ENCODE measurements at places on chromosomes 11 and 22.
A peak's percentile ranks its signal among the peaks of the same experiment; 100 is the strongest.

- no peak for DNase-seq
Measured at GRCh38 chr11:2477254-2477653, 32.4 kb downstream of the KCNQ1 start.

DNA sequence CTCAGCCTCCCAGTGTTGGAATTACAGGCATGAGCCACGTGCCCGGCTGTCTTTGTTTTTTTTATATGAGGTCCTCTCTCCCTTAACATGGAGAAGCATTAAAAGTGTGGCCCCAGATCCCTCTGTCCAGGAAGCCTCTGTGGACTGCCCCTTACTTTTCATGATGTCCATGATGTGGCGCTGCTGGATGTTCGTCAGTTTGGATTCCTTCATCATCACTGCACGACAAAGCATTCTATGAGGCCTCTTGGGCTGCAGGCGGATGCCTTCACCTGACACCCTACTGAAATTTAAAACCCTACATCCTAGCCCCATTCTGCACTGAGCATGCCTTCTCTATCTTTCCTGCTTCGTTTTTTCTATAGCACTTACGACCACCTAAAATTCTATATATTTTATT, 2.1 kb downstream of the C22orf23 start:
- DNase-seq: no peak

DNA sequence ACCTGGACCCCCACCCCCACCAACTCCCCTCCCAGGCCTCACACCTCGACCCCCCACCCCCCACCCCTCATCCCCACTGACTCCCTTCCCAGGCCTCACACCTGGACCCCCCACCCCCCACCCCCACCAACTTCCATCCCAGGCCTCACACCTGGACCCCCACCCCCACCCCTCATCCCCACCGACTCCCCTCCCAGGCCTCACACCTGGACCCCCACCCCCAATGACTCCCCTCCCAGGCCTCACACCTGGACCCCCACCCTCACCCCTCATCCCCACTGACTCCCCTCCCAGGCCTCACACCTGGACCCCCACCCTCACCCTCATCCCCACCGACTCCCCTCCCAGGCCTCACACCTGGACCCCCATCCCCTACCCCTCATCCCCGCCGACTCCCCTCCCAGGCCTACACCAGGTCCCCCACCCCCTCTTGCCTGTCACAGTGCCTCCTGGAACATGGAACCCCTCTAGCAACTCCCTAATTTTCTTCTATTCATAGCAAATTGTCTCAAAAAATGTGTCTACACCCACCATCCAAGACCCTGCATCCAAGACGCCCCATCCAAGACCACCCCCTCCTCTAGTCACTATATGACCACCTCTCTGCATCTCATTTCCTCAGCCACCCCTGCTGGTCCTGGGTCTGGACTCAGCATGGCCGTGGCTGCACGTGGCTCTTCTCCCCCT, 36.9 kb upstream of the BRSK2 start:
- peak; percentile 40 for DNase-seq

GRCh38 chr22:20430720-20431510, 6.7 kb downstream of the SCARF2 start:
- DNase-seq: peak; percentile 33

GRCh38 chr11:93477684-93478234, 65.4 kb downstream of the SMCO4 start:
- no peak for DNase-seq

DNA sequence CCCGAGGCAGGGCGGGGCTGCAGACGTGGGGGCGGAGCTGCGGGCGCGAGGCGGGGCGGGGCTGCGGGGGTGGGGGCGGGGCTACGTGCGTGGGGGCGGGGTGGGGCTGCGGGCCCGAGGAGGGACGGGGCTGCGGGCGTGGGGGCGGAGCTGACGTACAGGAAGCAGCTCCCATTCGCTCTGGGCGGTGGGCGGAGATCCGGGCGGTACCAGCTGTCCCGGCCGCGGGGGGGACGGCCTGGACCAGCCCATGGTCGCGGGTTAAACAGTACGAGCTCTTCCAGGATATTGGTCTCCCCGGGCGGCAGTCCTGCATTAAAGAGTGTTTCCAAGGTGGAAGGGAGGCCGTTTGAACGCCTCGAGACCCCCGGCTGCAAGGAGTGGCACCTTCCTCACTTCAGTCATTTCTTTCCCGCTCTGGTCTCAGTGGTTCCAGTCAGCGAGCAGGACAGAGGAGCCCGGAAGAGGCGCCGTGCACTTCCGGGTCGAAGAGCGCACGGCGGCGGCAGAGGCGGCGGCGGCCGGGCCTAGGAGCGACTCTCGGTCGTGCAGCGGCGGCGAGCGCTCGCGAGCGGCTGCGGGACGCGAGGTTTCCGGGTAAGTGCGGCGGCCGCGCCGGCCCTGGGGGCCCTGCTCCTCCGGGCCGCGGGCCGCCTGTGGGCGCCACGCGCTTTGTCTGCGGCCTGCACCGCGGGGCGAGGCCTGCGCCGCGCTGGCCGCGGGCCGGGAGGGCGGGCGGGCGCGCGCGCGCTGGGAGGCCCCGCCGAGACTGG, at the start of gene PHRF1:
PHRF1 (plus strand) TSS at position 475 of the 773 bp plus-strand sequence. CDS start 5,043 bp downstream, outside the sequence.
- DNase-seq: peak; percentile 88

GRCh38 chr11:71435278-71435951, 12.8 kb downstream of the DHCR7 start:
- DNase-seq: no peak

DNA sequence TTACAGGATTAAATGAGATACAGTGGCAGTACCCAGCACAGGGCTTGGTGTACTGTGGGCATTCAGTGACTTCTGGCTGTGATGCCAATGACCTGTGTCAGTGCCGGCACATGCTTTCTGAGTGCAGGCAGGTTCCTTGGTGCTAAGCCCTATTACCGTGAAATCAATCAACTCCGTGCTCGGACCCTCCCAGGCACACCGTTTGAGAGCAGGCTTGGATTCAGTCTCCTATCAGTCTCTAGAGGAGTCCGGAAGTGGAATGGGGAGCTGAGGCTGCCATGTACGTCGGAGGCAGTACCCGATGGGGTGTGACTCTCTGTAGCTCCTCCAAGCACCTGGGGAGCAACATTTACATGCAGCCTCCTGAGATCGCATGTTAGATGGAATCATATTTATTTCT, 42.6 kb downstream of the CACNG2 start:
- no peak for DNase-seq

DNA sequence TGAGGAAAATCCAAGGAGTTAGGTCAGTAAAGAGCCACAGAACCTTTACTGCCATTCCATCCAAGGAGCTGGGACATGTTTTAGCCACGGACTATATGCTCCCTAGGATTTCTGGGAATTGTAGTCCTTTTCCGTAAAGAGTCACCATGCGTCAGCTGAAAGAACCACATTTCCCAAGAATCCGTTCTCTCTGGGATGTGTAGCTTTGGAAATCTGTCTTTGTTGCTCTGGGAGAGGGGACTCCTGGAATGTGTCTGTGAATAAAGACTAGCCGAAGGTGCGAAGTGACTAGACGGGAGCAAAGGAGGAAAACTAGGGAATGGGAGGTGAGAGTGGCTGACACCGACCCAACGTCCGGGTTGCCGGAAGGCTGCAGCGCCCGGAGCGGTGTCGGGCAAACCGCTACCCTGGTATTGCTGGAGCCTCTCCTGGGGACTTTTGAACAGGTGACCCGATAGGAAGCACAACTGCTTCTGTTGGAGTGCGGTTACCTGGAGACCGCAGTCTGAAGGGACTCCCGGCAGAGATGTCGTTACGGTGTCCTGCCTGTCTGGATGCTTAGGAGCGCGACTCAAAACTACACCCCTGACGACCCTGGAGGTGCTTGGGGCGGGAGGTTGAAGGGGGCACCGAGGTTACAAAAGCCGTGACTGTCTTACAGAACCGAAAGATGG, at the start of gene IFTAP:
IFTAP (plus strand) TSS at position 187 of the 674 bp plus-strand sequence. CDS start 15,602 bp downstream, outside the sequence.
- DNase-seq: peak; percentile 88

DNA sequence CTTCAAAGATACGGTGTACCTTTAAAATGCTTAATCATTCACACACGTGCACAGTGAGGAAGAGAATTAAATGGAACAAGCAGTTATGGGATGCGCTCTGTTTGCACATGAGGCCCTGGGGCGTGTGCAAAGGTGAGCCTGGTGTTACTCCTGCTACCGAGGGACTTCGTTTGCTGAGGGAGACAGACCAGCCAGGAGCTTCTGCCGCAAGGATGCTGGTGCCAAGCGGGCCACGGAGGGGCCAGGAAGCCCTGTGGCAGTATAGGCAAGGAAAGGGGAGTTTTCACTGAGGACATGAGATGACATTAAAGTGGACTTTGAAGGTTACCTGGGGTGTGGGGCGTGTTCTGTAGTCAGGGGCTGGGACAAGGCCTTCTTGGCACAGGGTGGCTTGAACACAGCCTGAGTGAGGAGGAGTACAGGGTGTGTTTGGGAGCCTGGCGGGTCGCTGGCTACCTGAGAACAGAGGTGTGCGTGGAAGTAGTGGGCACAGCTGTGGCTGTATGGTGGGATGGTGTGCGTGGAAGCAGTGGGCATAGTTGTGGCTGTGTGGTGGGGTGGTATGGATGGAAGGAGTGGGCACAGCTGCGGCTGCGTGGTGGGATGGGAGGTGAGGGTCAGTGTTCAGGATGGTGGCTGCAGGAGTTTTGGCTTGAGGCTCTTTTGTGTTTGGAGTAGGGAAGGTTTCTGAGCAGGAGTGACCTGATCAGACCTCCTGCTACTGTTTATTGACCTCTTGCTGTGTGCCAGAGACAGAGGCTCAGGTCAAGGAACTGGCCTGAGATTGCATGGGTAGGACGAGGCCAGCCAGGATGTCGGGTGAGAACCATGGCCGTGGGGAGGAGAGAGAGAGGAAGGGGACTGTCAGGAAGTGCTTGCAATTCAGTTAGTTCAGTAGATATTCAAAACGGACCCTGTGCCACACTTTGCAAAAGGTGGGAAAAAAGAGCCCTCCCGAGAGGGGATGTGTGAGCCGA, 13.7 kb downstream of the TBC1D22A start:
- DNase-seq: no peak

DNA sequence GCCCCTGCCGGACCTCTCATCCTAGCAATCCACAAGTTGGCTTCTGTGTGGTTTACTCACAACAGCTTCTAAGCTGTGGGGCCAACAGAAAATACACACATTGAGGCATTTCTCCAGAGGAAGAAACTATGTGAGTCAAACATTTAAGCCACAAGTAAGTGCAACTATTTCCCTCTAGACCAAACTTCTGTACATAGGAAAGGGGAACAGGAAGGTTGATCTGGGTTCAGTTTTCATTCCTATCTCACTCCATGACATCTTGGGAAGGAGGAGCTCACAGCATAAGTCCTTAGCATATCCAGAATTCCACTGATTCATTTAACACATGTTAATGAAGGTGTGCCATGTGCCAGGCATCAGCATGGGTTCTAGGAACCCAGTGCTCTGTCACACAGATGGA, 72.8 kb upstream of the PICALM start:
- no peak for DNase-seq

- DNase-seq: no peak
Measured at GRCh38 chr11:15901054-15901453, 455.3 kb downstream of the SOX6 start.

DNA sequence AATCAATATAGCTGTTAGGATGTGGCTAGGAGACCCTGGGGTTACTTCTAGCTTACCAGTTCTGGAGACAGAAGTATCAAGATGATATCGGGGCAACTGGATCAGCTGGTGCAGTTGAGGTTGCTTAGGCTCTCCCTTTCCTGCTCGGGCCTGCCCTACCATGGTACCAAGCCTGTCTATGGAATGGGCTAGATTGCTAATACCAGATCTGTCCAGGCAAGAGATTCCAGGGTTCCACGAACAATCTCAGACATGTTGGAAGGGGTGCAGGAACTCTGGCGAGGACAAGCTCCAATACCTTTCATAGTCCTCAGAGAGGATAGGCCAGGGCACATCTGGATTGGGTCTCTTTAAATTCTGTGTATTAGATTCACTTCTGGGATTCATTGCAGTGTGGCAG, 53.8 kb downstream of the ADM start:
- no peak for DNase-seq

DNA sequence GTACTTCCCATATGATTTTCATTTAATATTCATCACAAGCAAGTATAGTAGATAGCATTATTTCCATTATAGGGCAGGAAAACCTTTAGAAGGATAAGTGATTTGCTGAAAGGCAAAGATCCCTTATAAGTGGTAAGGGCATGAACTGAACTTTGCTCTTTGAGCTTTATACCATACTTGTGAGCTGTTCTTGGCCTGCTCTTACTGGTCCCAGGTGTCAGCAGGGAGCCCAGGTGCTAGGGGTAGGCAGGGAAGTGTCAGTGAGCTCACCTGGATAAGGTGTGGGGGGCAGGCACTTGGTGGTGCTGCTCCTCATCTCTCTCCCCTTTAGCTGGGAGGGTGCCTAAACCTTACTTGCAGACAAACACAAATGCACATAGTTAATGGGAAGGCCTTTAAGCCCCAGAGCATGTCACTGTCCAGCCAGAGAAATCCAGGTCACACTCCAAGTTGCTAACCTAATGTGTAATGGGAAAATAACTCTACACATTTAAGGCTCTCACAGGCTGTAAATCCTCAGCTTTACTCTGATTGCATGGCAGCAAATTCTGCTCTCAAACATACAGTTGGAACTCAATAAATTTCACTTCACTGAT, 114.4 kb downstream of the PLEKHA7 start:
- no peak for DNase-seq

- no peak for DNase-seq
Measured at GRCh38 chr11:126898802-126899201, 101.8 kb downstream of the KIRREL3 start.

DNA sequence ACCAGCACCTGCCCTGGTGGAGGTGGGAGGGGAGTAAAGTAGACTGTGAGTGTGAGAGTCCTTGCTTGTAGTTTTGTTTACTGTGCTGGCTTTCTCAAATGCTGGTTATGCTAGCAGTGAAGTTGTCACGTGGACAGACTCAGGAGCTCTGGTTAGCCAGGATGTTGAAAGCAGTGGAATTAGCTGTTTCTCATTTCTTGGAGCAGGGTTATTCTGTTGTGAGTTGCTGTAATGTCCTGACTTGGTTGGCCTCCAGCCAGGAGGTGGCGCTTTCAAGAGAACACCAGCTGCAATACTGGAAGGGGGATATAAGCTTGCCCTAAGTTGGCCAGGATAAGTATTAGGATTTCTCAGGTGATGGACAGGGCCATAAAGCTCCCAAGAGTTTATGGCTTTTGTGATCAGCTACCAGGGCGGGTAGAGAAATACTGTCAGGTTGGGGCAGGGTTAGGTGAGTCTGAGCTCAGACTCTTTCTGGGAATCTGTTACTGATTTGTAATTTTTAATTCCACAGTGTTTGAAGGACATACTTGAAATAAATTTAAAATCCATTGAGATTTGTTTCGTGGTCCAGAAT, 13.7 kb downstream of the CYP2D6 start:
- DNase-seq: no peak

GRCh38 chr11:110472858-110473257, 43.1 kb downstream of the FDX1 start:
- DNase-seq: no peak

DNA sequence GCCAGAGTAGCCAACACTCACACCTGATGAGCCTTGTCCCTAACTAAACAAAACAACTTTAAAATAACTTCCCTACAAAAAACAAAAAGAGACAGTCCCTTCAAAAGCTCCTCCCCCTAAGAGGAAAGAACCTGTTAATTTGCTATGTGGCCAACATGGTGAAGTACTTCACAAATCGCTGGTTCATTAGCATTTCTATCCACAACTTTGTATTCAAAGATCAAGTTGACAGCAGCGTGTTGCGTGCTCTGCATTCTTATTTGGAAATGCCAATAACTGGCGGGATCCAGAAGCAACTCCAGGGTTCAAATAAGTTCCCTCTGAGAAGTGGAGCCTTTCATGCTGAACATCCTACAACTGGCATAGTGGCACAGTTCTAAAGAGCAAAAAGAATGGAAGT, 48.6 kb downstream of the CADM1 start:
- DNase-seq: no peak

Data from HCT116 (cell line).